ENCODE measurements at places on chromosomes 6 and 20.

GRCh38 chr6:163367497-163368183 lies 46.9 kb upstream of the QKI start:
- DNase-seq: no peak

- DNase-seq: no peak
Measured at GRCh38 chr6:165931675-165932074, 236.0 kb downstream of the TBXT start.

DNA sequence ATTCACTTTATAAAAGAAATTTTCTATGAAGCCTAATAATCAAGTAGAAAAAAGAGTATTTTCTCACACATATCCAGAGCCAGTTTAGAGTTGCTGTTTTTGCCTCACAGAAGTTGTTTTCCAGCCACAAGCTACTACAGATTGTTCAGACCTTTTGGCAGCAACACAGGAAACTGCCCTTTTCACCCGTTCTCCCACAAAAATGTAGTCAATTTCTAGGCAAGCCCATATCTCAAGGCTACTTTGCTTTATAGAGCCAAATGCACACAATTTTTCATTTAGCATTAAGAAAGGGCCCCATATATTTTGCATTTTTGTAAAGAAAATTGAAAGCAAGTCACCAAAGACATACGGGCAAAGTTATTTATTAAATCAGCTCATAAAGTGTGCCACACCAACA lies 49.5 kb downstream of the EPB41L2 start:
- DNase-seq: no peak

GRCh38 chr6:70852667-70853246 lies 104.1 kb downstream of the B3GAT2 start:
- no peak for DNase-seq

- no peak for DNase-seq
Measured at GRCh38 chr6:13289789-13290318, 38.5 kb downstream of the TBC1D7 start.

DNA sequence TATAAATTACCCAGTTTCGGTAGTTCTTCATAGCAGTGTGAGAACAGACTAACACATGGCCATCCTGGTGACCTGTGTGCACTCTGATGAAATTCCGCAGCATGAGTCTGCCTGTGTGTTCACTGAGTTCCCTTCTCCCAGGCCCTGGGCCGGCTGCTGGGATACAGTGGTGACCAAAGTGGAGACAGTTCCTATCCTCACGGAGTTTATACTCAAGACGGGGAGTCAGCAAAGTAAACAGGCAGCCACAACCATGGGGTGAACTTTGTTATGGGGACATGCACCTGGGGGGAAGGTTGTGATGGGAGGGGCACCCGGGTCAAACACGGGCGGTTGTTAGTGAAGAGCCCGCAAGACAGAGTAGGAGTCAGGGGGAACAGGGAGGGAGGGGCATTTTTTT lies 202.0 kb downstream of the CDH4 start:
- no peak for DNase-seq

GRCh38 chr6:5996714-5997419 lies 9.9 kb downstream of the NRN1 start:
- no peak for DNase-seq

DNA sequence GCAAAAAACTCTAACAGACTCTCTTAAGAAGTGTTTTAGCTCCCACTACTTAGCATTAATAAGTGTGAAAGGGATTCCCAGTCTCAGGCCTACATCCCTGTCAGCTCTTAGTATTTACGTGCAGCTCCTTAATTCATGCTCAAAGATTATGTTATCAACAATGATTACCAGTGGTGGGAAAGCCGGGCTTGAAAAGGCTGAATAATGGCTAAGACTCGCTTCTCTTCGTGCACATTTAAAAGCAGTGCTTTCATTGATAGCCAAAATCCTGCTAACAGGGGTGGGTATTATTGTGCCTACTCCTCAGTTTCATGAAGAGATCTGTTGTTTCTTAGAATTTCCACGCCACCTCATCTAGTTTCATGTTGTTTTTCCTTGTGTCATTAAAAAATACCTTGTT lies 518.8 kb downstream of the GRIK2 start:
- DNase-seq: no peak

DNA sequence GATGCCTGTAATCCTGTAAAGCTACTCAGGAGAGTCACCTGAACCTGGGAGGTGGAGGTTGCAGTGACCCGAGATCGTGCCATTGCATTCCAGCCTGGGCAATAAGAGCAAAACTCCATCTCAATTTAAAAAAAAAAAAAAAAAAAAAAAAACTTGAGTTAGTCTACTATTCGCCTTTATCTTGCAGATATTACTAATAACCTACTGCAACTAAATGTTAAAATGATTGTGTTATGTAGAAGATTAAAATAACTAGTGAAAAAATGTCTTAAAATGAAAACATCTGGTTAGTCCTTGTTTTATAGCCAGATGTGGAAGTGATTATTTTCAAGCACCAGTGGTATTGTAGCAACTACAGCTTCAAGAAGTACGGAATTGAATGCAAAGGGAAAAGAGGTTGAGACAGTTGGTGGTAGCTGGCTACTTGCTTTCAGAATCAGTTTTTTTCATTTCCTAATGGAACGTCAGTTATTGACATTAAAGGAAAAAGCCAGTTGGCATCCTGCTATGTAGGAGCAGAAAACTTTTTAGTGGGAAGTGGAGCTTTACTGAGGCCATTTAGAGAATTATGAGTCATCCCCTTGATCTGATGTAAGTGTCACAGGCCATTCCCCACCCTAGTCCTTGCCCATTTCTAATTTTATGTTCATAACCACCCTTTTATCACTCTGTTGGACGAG lies 43.8 kb upstream of the DYNLRB1 start:
- DNase-seq: no peak

DNA sequence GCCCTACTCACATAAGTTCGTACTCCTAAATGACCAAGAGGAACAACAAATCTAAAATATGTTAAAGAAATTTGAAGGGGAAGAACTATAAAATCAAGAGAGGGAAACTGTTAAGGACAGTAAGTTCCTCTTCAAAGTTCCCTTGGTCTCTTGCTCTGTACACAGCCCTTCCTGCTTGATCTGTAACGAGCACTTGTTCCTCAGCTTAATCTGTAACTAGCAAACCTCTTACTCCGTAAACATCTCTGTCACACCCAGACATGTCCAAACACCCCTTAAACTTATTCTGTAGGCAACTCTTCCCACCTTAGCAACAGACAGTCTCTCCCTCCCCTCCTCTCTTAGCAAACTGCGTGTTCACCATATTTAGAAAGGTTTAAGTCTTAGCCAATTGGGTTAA lies 29.9 kb downstream of the PLN start:
- no peak for DNase-seq

- DNase-seq: no peak
Measured at GRCh38 chr6:128979071-128979470, 96.1 kb downstream of the LAMA2 start.

DNA sequence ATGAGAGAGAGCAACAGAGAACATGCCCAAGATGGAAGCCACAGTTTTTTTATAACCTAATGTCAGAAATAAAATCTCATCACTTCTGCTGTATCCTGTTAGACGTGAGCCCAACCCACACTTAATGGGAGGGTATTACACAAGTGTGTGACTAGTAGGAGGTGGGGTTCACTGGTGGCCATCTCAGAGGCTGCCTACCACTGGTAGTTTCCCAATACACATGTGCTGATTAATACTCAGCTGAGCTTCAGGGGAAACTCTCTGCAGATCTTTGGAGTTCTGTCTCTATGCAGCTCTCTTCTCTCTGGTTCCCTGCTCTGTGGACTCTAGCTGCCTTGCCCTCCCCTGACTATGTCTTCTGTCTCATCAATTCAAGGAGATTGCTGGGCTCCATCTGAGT lies 35.7 kb downstream of the CNBD2 start:
- no peak for DNase-seq

- DNase-seq: no peak
Measured at GRCh38 chr6:88605271-88605670, 358.1 kb downstream of the RNGTT start.

GRCh38 chr6:12148841-12149240 lies 136.7 kb downstream of the HIVEP1 start:
- DNase-seq: no peak

- DNase-seq: no peak
Measured at GRCh38 chr6:47680051-47680450, 18.3 kb upstream of the ADGRF4 start.

DNA sequence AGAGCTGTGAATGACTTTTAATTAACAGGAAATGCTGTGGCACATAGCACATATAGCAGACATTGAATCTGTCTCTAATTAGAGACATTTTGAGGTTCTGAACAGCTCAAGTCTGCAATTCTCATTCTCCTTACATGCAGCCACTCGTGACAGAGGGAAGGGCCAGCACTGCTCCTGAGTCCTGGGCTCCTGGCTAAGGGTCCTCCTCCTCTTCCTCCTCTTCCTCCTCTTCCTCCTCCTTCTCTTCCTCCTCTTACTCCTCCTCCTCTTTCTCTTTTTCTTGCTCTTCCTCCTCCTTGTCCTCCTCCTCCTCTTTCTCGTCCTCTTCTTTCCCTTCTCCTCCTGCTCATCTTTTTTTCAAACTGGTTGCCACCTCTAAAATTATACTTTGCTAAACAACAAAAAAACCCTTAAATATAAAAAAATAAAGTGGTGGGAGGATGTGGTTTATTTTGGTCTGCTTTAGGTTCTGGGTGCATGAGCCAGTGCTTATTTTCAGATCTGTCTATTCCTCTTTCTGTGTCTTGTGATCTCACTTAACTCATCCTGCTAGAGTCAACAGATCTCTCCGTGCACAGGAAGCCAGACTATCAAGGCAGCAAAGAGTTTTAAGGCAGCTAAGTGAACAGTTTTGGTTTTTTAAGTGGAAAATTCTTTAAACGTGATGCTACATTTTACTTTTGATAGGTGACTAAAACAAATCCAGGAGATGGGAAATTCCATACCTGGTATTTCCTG lies 159.3 kb downstream of the CD83 start:
- no peak for DNase-seq

GRCh38 chr6:25481267-25481666 lies 170.7 kb upstream of the SCGN start:
- no peak for DNase-seq

GRCh38 chr6:45858691-45859090 lies 157.0 kb downstream of the CLIC5 start:
- DNase-seq: no peak

GRCh38 chr20:3839328-3839727 lies 7.3 kb upstream of the MAVS start:
- no peak for DNase-seq
